Mammary microvascular endothelial cell (primary cell): ENCODE measurements at places on chromosomes 12 and 14. TPM values are rescaled to one million over a fixed set of nuclear protein-coding genes. Genes with fewer than 3 reads are reported as not detected.

KRT86 gene
- 0.10 TPM in 1 of 2 replicates, not detected in the other for total RNA-seq

HECTD1 gene
- total RNA-seq, result 128 and 136 TPM in 2 replicates

SYCP3 gene
- not detected in 2 replicates for total RNA-seq

TGFB3 gene
- 0.74 and 1.6 TPM in 2 replicates for total RNA-seq

TAS2R10 gene
- total RNA-seq, result 0.13 TPM in 1 of 2 replicates, not detected in the other

SIRT4 gene
- total RNA-seq, result 0.59 and 0.67 TPM in 2 replicates

SYT10 gene
- total RNA-seq, result not detected in 2 replicates

TCL1A gene
- total RNA-seq, result not detected in 2 replicates

DTD2 gene
- total RNA-seq, result 24.0 and 31.9 TPM in 2 replicates

FAR2 gene
- total RNA-seq, result 28.5 and 38.8 TPM in 2 replicates

A2ML1 gene
- total RNA-seq, result not detected in 2 replicates

PPP1R36 gene
- total RNA-seq, result 0.39 TPM in 1 of 2 replicates, not detected in the other

CAPZA3 gene
- not detected in 2 replicates for total RNA-seq

GPATCH2L gene
- 23.7 and 36.3 TPM in 2 replicates for total RNA-seq

HOXC4 gene
- total RNA-seq, result not detected in 2 replicates

AMN gene
- total RNA-seq, result not detected in 2 replicates

C14orf180 gene
- total RNA-seq, result not detected in 2 replicates

COQ5 gene
- total RNA-seq, result 34.0 and 35.1 TPM in 2 replicates

CDCA3 gene
- 55.0 and 56.9 TPM in 2 replicates for total RNA-seq

WASHC3 gene
- 62.8 and 74.5 TPM in 2 replicates for total RNA-seq

PAX9 gene
- not detected in 2 replicates for total RNA-seq

KIF26A gene
- 7.3 and 9.4 TPM in 2 replicates for total RNA-seq

KRT72 gene
- not detected in 2 replicates for total RNA-seq

NGDN gene
- total RNA-seq, result 30.2 and 33.4 TPM in 2 replicates

TGM1 gene
- 0.27 and 2.1 TPM in 2 replicates for total RNA-seq

CPNE6 gene
- total RNA-seq, result not detected in 2 replicates

C12orf54 gene
- total RNA-seq, result not detected in 2 replicates

CFAP251 gene
- 2.5 and 5.5 TPM in 2 replicates for total RNA-seq

FGD6 gene
- 7.9 and 8.0 TPM in 2 replicates for total RNA-seq

KIF5A gene
- total RNA-seq, result 0.07 TPM in 1 of 2 replicates, not detected in the other

CLEC6A gene
- not detected in 2 replicates for total RNA-seq

PWP1 gene
- 140 and 179 TPM in 2 replicates for total RNA-seq

RECQL gene
- 79.2 and 83.6 TPM in 2 replicates for total RNA-seq

TCL1B gene
- total RNA-seq, result not detected in 2 replicates
